ENCODE measurements at places on chromosomes 12 and 14. TPM values are rescaled to one million over a fixed set of nuclear protein-coding genes. Genes with fewer than 3 reads are reported as not detected.
A peak's percentile ranks its signal among the peaks of the same experiment; 100 is the strongest.

Gene CFAP54
- 0.15 TPM for total RNA-seq

Gene FOXN3
- 161 TPM for total RNA-seq

DNA sequence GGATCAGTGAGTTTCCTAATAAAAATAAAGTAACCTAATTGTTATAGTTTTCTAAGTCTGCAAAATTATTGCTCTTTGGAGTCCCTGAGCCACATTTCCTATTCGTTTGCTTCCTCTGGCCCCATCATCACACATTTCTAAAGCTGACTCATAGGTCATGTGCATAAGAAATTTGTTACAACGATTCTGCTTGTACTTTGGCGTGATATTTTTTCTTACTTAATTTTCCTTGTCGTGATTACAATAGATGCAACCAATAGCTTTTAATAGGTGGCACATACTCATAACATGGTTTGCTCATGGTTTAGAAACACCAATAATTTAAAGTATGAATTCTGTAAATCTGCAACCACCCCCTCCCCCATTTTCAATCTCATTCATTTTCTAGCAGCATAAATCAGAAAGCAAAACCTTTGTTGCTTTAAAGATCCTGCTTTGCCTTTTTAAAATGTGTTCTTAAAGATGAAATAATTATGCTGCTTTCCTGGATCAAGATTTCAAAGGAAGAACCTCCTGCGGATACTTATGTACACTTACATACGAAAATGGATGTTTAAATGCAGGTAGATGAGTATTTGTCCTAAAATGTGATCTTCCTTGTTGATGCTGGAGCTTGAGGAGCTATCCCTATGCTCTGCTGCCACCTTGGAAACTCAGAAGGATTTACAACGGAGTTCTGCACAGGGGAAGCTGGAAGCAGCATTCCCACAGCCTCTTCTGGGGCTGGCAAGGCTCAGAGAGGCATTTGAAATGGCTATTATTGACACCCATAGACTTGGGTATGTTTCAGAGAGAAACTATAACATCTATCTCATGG lies 1.7 kb upstream of the FLRT2 start:
- H3K36me3 ChIP-seq = no peaks in the 10 kb centered on the region
- peak overlapping the region; percentile 91 for H3K4me3 ChIP-seq
- H3K4me1 ChIP-seq = peaks cover 31% of the 10 kb centered on the region
- DNase-seq = no peak
- H3K27me3 ChIP-seq = no peaks in the 10 kb centered on the region

Gene C3AR1
- total RNA-seq = 0.27 TPM

GRCh38 chr12:19409376-19409775 lies 29.9 kb upstream of the AEBP2 start:
- H3K36me3 ChIP-seq = no peaks in the 10 kb centered on the region
- H3K27me3 ChIP-seq = no peaks in the 10 kb centered on the region
- H3K4me3 ChIP-seq = peak overlapping the region; percentile 22
- H3K4me1 ChIP-seq = peaks cover 31% of the 10 kb centered on the region

DNA sequence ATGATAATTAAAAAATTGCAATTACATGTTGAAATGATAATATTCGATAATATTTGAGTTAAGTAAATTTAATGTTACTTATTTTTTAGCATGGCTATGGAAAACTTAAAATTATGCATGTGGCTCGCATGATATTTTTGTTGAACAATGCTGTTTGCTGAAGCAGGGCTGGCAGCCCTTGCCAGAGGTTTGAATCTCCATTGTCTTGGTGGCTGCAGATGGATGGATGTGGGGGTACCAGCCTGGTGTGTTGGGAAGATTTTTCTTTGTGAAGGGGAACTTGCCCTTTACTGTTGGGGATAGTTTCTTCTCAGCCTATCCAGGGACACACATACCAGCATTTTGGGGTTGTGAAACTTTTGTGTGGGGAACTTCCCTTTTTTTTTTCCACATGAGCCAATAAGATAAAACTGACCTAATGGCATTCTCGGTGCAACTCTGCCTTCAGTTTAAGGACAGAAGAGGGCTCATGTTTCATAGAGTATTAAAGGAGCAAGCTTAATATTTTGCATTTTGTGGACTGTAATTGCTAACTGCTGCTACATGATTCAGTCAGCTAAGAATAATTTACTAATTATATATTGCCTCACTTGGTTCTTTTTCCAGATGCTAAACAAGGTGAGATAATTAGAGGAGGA lies 8.8 kb downstream of the RASSF3 start:
- DNase-seq = no peak
- H3K4me1 ChIP-seq = peaks cover 56% of the 10 kb centered on the region
- no peak overlapping the region for H3K4me3 ChIP-seq
- H3K27me3 ChIP-seq = no peaks in the 10 kb centered on the region
- H3K36me3 ChIP-seq = no peaks in the 10 kb centered on the region
- H3K27ac ChIP-seq = peak overlapping the region; percentile 74

DNA sequence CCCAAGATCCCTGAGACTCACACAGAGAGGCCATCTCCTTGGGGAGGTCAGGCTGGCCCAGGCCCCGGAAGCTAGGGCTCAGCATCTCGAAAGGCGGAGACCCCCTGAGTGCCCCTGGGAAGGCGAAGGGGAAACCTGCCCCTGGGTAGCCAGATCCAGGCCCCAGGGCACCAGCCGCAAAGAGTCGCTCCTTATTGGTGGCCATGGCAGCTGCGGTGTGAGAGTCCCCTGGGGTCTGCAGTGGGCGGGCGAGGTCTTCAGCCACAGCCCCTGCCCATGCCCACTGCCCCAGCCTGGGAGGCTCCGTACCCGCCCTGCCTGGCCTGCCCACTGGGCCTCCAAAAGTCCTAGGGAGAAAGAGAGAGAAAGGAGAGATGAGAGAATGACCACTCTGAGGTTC lies 4.7 kb downstream of the RARG start:
- H3K4me1 ChIP-seq = peaks cover 54% of the 10 kb centered on the region
- H3K27me3 ChIP-seq = no peaks in the 10 kb centered on the region
- H3K27ac ChIP-seq = no peak overlapping the region
- no peak overlapping the region for H3K4me3 ChIP-seq
- DNase-seq = no peak
- peaks cover 2% of the 10 kb centered on the region for H3K36me3 ChIP-seq

- H3K4me3 ChIP-seq = no peak overlapping the region
- H3K27ac ChIP-seq = peak overlapping the region; percentile 78
- peaks cover 10% of the 10 kb centered on the region for H3K36me3 ChIP-seq
- H3K4me1 ChIP-seq = peaks cover 18% of the 10 kb centered on the region
Observed at GRCh38 chr12:57342207-57342691, 88.6 kb downstream of the R3HDM2 start.

Gene PTPRO
- 3.9 TPM for total RNA-seq

DNA sequence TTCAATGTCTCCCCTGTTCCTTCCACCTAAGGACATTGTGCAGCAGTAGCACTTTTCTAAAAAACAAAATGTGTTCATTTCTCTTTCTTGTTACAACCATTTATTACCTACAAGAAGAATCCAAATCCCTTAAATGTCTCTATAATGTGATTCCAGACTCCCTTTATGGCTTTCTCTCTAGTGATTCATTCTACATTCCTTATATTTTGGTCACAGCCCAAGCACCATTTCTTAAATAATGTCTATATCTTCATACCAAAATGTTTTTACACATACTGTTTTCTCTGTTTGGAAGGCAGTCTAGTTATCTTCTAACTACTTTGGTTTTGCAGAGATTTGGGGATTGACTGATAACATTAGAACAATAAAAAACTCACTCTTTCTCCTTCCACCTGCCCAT lies 1037.3 kb upstream of the FLRT2 start:
- H3K27me3 ChIP-seq = no peaks in the 10 kb centered on the region
- no peak overlapping the region for H3K4me3 ChIP-seq
- H3K27ac ChIP-seq = no peak overlapping the region
- no peaks in the 10 kb centered on the region for H3K36me3 ChIP-seq
- peaks cover 17% of the 10 kb centered on the region for H3K4me1 ChIP-seq

DNA sequence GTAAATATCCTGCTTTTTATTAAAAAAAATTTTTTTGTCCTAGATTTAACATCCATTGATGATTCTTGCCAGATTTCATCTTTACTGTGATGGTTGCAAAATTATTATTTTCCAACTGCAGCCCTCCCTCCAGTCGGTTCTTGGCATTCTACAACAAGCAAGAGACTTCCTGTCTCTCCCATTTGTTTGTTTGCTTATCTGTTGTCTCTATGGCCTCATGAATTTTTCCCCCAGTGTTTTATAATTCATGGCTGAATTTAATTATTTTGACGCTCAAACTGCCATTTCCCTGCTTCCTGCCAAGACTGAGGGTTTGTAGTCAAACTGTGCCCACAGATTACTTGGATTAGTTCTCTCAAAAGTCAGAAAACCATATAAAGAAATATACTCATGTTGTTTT lies 25.9 kb downstream of the CGRRF1 start:
- H3K4me3 ChIP-seq = no peak overlapping the region
- peaks cover 9% of the 10 kb centered on the region for H3K36me3 ChIP-seq
- H3K27me3 ChIP-seq = no peaks in the 10 kb centered on the region
- no peak for DNase-seq

Gene CLEC4D
- not detected for total RNA-seq

Gene MYO1H
- not detected for total RNA-seq

Gene IQSEC3
- not detected for total RNA-seq
